Right renal pelvis (tissue), 4 donors: ENCODE measurements at places on chromosomes 6 and 20. TPM values are rescaled to one million over a fixed set of nuclear protein-coding genes. Genes with fewer than 3 reads are reported as not detected.

Gene PSORS1C2
- not detected for polyA plus RNA-seq

Gene DDO
- 1.2 TPM for polyA plus RNA-seq

Gene THBS2
- 19.0 TPM for polyA plus RNA-seq

Gene DEFB124
- polyA plus RNA-seq = 0.12 TPM

Gene ZNF831
- polyA plus RNA-seq = 0.08 TPM

Gene SYNCRIP
- polyA plus RNA-seq = 201 TPM

GRCh38 chr20:1479831-1480595 lies 11.2 kb downstream of the SIRPB2 start:
- no peak for DNase-seq

DNA sequence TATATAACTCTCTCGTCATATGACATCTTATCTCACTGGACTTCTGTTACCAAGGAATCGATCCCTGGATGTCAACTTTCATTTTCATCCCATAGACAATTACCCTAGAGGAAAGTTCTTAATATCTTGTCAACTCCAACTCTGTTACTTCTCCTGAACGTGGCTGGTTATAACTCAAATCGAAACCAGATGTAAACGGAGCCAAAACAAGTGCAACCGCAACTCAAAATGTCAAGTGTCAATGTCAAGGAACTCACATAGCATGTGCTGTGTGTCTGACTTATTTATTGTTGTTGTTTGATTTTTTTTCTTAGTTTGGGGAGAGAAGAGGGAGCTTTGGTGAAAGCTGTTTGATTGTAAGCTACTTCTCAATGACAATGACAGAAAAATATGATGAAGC lies 108.6 kb downstream of the VIP start:
- no peak for DNase-seq

GRCh38 chr6:148635070-148635743 lies 111.6 kb upstream of the UST start:
- no peak for DNase-seq

GRCh38 chr6:145327586-145327985 lies 407.7 kb downstream of the EPM2A start:
- no peak for DNase-seq

- no peak for DNase-seq
These were observed 92.3 kb downstream of the ANKS1A start for GRCh38 chr6:34981366-34981765.

GRCh38 chr6:137823826-137824555 lies 43.1 kb upstream of the TNFAIP3 start:
- no peak for DNase-seq

DNA sequence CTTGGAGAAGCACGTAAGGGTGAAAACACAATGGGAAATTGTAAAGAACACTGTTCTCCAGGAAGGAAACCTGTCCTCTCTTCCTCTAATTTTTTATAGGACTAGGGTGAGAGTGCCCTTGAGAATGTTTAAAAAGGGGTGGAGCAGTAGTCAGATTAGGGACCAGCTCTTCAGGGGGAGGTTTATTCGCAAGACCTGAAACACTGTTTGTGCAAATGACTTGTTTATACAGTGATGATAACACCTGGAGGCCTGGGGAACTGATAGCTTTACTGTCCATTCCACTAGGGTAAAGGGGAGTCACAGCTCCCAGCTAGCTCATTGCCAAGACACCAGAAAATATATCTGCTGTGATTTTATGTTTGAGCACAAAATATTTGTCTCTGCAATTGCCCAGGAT lies 8.1 kb upstream of the FUT9 start:
- no peak for DNase-seq

GRCh38 chr6:104995989-104996617 lies 39.2 kb downstream of the LIN28B start:
- DNase-seq = no peak

- DNase-seq = no peak
These were observed 122.6 kb upstream of the MLN start for GRCh38 chr6:33926451-33926850.

GRCh38 chr6:125797886-125798444 lies 7.2 kb downstream of the NCOA7 start:
- DNase-seq = no peak

- DNase-seq = no peak
These were observed 174.0 kb downstream of the RNF144B start for GRCh38 chr6:18561037-18561750.

DNA sequence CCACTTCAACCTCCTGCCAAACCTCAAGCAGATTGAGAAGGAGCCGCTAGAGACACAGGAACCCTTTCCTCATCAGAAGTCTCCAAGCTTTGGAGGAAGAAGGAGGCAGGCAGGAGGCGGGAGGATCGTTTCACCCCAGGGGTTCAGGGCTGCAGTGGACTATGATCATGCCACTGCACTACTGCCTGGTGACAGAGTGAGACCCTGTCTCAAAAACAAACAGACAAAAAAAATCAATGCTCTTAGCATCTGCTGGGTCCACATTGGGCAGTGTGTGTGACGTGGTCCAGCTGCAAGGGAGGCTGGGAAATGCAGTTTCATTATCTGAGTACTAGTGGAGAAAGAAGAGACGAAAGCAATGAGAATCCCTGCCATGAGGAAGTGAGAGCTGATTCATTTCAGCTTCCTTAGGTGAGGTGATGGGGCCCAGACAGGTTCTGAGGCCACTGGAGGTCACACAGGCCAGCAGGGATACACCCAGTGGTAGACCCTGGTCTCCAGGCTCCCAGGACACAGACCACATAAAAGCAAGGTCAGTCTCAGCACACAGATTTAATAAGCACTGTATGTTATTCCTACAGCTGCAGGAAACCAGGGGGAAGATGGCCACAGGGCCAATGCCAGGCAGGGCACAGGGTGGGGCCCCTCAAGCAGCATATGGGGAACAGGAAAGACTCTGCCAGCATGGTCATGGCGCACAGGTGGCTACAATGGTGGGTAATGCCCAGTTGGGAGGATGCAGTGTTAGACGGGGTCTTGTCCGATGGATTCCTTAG lies 4.3 kb downstream of the GFRA4 start:
- no peak for DNase-seq

GRCh38 chr6:135707426-135707825 lies 144.1 kb upstream of the PDE7B start:
- no peak for DNase-seq

- DNase-seq = peak; percentile 56
These were observed at the start of gene BRPF3 for GRCh38 chr6:36196113-36196879. TSS of gene BRPF3 (plus strand) at chr6:36196744. CDS start at chr6:36200323, 3,579 bp downstream.

DNA sequence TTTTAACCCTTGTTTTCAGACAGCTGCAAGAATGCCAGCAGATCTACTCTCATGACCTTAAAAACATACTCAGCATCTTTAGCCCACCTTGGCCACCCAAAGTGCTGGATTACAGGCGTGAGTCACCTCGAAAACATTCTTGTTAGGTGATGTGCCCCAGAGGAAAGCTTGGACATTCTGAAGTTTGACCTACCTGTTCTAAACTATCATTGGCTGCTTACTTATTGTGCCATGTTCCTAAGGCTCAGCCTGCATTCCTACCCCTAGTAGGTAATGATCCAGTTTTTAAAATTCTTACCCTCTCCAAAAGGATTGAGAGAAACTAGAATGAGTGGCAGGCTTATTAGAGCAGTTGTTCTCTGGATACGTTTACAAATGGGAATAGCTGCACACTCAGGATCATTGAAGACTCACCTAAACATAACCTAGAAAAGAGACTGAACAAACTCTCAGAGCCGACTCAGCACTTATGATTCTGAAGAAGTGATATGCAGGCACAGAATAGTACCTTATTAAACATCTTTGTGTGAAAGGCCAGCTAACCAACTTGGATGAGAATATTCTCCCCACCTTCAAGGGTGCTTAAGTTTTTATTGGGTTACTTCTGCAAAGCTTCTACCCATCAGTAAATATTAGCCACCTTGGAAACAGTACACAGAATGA lies 362.1 kb downstream of the NRN1 start:
- DNase-seq = no peak
